ENCODE measurements at places on chromosomes 12 and 14.
A peak's percentile ranks its signal among the peaks of the same experiment; 100 is the strongest.

GRCh38 chr14:50740856-50741255 lies 72.8 kb upstream of the SAV1 start:
- peak; percentile 7 for DNase-seq

- DNase-seq: no peak
Measured at GRCh38 chr14:100576091-100577085, 10.8 kb downstream of the BEGAIN start.

GRCh38 chr14:43729143-43729542 lies 777.9 kb downstream of the FSCB start:
- no peak for DNase-seq

- DNase-seq: no peak
Measured at GRCh38 chr12:55610598-55610997, 26.1 kb upstream of the OR10P1 start.

- DNase-seq: peak; percentile 50
Measured at GRCh38 chr12:106791531-106791930, 17.0 kb downstream of the RIC8B start.

- no peak for DNase-seq
Measured at GRCh38 chr14:74425525-74426201, 347 bp downstream of the SYNDIG1L start.

DNA sequence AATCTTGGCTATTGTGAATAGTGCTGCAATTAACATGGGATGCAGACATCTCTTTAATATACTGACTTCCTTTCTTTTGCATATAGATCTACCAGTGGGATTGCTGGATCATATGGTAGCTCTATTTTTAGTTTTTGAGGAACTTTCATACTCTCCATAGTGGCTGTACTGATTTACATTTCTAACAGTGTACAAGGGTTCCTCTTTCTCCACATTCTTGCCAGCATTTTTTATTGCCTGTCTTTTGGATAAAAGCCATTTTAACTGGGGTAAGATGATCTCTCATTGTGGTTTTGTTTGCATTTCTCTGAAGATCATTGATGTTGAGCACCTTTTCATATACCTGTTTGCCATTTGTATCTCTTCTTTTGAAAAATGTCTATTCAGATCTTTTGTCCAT lies 8.4 kb downstream of the AMDHD1 start:
- no peak for DNase-seq

GRCh38 chr12:53200458-53201176 lies 6.4 kb downstream of the ITGB7 start:
- peak; percentile 45 for DNase-seq

DNA sequence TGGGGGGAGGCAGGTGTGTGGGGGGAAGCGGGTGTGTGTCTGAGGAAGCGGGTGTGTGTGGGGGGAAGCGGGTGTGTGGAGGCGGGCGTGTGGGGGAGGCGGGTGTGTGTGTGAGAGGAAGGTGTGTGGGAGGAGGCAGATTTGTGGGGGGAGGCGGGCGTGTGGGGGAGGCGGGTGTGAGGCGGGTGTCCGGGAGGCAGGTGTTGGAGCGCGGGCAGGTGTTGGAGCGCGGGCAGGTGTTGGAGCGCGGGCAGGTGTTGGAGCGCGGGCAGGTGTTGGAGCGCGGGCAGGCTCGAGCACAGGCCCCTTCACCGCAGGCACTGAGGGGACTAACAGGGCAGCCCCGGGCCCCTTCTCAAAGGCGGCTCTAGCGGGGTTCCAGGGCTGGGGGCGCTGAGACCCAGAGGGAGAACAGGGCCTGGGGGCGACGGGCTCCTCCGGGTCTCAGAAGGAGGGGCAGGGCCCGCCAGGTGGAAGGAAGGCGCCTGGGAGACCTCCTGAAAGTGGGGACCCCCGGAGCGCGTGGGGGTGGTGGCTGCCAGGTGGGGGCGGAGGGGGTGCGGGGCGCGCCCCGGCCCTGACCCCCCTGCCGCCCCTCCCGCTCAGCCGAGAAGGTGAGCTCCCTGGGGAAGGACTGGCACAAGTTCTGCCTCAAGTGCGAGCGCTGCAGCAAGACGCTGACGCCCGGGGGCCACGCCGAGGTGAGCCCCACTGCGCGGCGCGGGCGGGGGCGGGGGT lies 3.2 kb downstream of the CRIP2 start:
- DNase-seq: no peak

DNA sequence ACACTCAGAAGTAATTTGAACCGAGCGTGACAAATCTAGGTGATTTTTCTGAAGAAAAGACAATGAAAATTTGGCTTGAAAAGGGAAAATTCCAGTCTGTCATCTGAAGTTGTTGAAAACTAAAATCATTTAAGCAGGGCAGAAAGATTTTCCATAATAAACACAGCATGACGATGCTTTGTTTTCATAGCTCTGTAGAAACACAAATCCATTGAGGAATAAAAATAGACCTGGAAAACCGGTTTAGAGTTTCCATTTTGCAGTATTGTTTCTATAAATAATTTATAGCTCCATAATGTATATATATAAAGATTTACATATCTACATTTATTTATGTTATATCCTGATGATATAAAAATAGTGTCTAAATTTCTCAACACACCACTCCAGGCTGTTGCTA lies 1918.5 kb upstream of the FLRT2 start:
- DNase-seq: no peak

DNA sequence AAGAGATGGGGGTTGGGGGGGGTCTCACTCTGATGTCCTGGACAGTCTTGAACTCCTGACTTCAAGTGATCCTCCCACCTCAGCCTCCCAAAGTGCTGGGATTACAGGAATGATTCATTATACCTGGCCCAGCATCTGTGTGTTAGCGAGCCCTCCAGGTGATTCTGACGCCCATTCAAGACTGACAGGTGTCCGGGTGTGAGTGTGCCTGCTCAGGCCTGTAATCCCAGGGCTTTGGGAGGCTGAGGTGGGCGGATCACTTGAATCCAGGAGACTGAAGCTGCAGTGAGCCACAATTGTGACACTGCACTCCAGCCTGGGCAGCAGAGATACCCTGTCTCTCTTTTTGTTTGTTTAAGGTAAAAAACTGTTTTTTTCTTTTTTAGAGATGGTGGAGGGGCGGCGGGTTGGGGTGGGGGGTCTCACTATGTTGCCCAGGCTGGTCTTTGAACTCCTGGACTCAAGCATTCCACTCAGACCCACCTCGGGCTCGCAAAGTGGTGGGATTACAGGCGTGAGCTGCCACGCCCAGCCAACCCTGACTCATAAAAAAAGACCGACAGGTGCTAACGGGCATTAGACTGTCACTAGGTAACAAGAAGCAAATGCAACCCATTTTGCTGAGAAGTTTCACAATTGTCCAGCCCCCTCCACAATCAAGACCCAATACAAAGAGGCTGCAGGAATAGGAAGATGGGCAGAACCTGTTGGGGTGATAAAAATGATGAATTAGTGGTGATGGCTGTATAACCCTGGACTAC lies 4.7 kb downstream of the VSIG10 start:
- DNase-seq: no peak

- no peak for DNase-seq
Measured at GRCh38 chr12:115771065-115771464, 506.4 kb downstream of the MED13L start.

DNA sequence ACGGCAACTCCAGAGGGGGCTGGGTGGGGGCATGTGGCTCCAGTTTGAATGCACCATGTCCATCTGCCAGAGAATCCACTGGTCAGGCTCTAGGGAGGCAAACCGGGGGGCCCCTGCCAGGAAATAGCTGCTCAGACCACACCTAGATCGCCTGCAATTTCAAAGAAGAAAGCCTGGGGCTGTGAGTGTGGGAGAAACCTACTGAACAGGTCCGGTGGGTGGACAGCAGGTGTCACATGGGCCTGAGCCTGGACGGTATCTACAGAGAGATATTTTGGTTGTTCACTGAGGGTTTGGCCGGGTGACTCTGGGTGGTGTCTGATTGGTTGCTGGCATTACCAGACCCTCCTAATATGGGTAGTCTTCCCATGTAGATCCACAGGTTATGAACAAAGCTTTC lies 32.0 kb downstream of the DAO start:
- DNase-seq: no peak

GRCh38 chr12:2719392-2719791 lies 75.4 kb upstream of the FKBP4 start:
- DNase-seq: no peak

DNA sequence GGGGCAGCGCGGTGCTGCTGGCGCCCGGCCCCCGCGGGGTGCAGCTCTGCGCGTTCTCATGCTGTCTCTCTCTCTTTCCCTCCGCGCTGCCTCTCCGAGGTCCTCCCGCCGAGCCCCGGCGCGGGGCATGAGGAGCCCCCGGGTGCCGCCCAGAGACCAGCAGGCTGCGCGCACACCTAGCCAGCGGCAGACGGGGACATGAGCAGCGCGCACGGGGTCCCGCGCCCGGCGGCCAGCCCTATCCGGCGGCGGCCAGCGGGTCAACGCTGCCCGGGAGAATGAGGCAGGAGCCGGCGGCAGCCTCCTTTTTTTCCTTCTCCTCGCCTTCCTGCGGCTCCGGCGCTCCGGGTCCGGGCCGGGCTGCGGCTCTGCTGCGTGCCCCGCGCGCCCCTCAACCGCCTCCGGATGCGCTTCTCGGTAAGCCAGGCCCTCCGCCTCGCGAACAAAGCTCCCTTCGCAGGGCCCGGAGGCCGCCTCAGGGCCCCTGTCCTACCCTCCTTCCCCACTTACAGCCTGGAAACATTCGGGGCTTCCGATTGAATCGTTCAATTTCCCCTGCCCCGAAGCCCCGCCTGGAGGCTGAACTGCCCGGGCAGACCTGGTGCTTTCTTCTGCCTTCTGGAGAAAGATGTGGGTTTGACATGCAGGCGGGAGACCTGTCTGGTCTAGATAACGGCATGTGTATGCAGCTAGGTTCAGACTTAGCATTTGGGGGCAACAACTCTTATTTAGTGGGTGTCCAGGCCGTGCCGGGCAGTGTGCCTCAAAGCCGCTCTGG lies at the start of gene TUNAR:
Gene TUNAR (plus strand): TSS at position 72 of the 778 bp plus-strand sequence.
- DNase-seq: no peak

- DNase-seq: peak; percentile 87
Measured at GRCh38 chr14:51539571-51540037, 112.1 kb upstream of the FRMD6 start.

- peak; percentile 72 for DNase-seq
Measured at GRCh38 chr12:93256256-93256969, 121.3 kb upstream of the NUDT4 start.

DNA sequence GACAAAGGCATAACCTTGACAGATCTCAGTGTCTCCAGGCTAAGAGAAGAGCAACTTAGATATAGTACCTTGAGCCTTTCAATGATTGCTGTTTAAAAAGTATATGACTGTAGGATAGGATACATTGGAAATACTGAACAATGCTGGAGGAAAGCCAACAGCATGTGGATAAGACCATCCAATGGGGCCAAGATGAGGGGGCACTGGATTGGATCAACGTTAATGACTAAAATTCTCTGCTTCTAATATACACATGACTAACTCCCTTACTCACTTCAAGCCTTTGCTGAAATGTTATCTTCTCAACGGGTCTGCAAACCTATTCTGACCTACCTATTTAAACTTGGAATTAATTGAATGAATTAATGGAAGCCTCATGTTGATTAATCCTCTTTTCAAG lies 354.9 kb downstream of the RAD51B start:
- DNase-seq: peak; percentile 34

- no peak for DNase-seq
Measured at GRCh38 chr12:113808095-113808951, 157.8 kb downstream of the RBM19 start.

DNA sequence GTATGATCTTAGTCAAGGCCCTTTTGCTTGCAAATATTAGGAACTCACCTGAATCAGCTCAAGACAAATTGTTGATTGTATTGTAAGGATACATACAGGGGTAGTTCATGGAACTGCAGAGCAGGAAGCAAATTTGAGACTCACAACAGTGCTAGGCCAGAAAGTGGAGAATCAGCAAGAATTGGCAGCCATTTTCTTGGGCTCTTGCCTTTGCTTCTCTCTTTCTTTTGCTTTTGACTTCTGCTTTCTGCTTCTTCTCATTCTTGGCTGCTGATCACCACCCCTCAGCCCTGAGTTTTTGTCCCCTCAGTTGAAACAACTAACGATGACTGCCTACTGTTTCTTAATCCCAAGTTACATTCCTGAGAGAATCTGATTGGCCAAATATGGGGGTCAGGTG lies 34.8 kb downstream of the KCNK13 start:
- no peak for DNase-seq

- no peak for DNase-seq
Measured at GRCh38 chr14:69673104-69673503, 61.7 kb downstream of the SUSD6 start.

DNA sequence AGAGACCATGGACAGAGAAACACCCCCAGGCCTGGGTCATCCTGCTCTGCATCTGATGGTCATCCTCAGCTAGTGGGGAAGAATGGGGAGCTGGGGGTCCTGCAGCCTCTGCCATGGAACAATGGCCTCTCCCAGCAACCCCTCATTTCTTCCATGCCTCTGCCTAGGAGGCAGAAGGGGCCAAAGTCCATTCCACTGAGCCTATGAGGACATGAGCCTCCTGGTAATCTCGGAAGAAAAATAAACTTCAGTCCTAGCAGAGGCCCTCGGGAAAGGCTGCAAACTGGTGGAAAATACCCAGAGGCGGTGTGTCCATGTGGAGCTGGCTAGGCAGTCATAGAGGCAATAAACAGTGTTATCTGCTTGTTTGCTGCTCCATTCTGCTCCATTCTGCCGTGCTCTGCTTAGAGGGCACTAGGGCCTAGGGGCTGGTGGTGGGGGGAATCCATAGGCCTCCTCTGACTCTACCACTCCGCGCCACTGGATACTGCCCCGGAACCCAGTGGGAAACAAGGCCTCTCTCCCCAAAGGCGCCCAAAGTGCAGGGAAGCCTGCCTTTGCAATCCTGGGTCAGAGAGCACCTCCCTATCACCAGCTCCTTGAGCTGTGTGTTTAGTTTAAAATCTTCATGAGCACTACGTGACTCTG lies 4.5 kb downstream of the PGF start:
- DNase-seq: no peak

DNA sequence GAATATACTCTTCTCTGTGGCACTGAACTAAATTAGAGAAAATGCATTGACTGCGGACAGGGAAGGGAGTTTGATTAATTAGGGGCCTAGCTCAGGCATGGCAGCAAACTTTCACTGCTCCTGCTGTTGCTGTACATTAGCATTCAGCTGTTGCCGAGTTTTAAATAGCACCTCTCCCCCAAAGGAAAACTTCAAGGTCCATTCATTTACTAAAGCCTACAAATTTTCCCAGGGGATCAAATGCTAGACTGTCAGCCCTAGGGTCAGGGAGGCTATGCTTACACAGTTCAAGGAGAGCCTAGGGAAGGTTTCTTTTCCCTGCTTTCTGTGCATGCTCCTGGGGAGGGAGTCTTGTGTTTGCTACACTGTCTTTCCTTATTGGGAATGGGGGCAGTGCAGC lies 60.0 kb upstream of the GZMB start:
- DNase-seq: no peak

DNA sequence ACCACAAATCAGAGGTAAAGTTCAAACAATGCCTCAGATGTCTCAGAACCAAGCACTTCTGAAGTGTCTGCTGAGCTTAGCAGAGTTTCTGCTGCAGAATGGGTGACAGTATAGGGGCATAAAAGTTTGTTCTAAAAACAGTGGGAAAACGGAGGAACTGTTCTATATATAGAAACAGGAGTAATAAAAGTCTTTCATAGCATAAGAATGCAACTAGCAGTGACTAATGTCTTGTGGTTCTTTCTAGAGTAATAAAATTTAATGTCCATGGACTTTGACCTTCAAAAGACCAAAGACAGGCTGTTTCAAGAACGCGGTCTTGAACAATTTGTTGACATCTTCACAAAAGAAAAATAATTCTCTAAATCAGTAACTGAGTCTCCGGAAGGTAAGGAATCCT lies 107.5 kb upstream of the FAR2 start:
- peak; percentile 58 for DNase-seq

Data from fibroblast of the aortic adventitia (primary cell).